ENCODE measurements at places on chromosomes 16 and 17.
A peak's percentile ranks its signal among the peaks of the same experiment; 100 is the strongest.

- H3K27me3 ChIP-seq, result no peaks in the 10 kb centered on the region
- no peak for DNase-seq
- H3K4me3 ChIP-seq, result no peak overlapping the region
- H3K36me3 ChIP-seq, result no peaks in the 10 kb centered on the region
Observed at GRCh38 chr16:62060089-62060488, 23.9 kb upstream of the CDH8 start.

GRCh38 chr16:28304214-28304613 is 11.9 kb downstream of the SBK1 start:
- no peaks in the 10 kb centered on the region for H3K27me3 ChIP-seq
- H3K4me3 ChIP-seq, result no peak overlapping the region
- H3K36me3 ChIP-seq, result peaks cover 14% of the 10 kb centered on the region
- no peak overlapping the region for H3K27ac ChIP-seq

- no peaks in the 10 kb centered on the region for H3K4me1 ChIP-seq
- H3K27me3 ChIP-seq, result no peaks in the 10 kb centered on the region
- H3K27ac ChIP-seq, result no peak overlapping the region
- H3K36me3 ChIP-seq, result no peaks in the 10 kb centered on the region
- no peak overlapping the region for H3K4me3 ChIP-seq
Observed at GRCh38 chr17:61201211-61201610, 198.4 kb upstream of the TBX2 start.

GRCh38 chr16:57132470-57132869 is 40.1 kb downstream of the CPNE2 start:
- H3K27ac ChIP-seq, result peak overlapping the region; percentile 72
- H3K4me3 ChIP-seq, result peak overlapping the region; percentile 15
- H3K27me3 ChIP-seq, result no peaks in the 10 kb centered on the region
- H3K4me1 ChIP-seq, result peaks cover 47% of the 10 kb centered on the region
- H3K36me3 ChIP-seq, result peaks cover 5% of the 10 kb centered on the region

DNA sequence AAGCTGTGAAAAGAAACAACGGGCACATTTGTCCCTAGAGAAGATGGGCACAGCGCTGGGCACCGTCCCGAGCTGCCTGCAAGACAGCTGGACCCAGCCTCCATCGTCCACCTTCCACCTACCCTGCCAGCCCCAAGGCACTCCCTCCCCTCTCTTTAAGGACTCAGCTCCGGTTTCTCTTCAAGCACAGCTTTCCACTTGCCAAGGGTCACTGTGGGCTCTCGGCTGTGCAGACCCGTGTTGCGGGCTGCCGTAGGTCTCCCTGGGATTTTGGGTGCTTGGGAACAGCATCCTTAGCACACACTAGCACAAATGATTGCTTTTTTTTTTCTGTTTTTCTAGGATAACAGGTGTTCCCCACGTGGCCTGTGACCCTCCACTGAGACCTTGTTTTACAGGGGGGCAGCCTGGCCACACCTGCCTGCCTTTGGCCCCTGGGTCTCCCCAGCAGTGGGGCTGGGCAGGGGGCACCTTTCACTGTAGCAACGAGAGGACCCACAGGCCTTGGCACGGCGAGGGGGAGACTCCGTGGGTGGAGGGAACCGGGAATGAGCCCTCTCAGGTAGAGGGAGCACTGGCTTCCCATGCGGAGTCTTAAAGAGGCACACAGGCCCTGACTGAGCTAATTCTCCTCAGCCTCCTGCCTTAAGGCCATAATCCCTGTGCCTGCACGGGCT is 1.4 kb downstream of the CHMP6 start:
- peaks cover 2% of the 10 kb centered on the region for H3K4me1 ChIP-seq
- H3K27ac ChIP-seq, result no peak overlapping the region
- peaks cover 29% of the 10 kb centered on the region for H3K36me3 ChIP-seq

DNA sequence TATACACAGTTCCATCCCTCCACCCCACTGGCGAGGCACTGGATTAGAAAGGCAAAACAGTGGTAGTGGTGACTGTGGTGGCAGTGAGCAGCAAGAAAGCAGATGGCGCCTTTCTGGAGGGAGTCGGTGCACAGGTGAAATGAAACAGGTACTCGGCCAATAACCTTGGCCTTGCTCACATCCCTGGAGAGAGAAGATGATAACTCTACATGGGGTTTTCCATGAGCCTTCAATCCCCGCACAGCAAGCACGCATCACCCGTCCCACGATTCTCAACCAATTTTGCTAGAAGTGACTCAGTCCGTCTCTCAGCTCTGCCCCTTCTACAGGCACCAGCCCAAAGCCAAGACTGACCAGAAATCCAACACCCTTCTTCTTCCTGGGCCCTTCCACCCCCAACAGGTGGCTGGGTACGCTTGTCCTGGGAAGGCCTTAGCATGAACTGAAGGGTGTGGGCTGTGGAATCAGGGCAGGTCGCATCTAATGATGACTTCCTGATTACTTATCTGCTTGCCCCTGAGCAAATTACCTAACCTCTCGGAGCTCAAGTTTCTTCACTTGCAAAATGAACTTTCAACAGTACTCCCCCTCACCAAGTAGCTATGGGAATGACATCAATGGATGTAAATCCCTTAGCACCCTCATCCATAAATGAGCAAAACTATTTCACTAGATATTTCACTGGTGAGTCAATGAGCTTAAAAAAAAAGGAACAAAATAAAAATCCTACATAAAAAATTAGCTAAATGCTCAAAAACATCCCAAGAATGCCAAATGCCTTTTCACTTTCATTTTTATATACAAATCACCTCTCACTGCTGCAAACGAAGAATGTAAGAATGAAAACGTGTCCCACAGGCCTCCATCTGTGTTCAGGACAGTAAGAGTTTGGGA is 18.0 kb downstream of the XPO6 start:
- H3K4me1 ChIP-seq, result peaks cover 59% of the 10 kb centered on the region
- peak overlapping the region; percentile 86 for H3K27ac ChIP-seq
- H3K4me3 ChIP-seq, result peak overlapping the region; percentile 56
- H3K36me3 ChIP-seq, result peaks cover 28% of the 10 kb centered on the region
- no peaks in the 10 kb centered on the region for H3K27me3 ChIP-seq

GRCh38 chr17:50110591-50111349 is 15.6 kb downstream of the PDK2 start:
- H3K27me3 ChIP-seq, result no peaks in the 10 kb centered on the region
- no peak for DNase-seq
- H3K4me3 ChIP-seq, result no peak overlapping the region
- H3K27ac ChIP-seq, result no peak overlapping the region
- H3K36me3 ChIP-seq, result peaks cover 8% of the 10 kb centered on the region

DNA sequence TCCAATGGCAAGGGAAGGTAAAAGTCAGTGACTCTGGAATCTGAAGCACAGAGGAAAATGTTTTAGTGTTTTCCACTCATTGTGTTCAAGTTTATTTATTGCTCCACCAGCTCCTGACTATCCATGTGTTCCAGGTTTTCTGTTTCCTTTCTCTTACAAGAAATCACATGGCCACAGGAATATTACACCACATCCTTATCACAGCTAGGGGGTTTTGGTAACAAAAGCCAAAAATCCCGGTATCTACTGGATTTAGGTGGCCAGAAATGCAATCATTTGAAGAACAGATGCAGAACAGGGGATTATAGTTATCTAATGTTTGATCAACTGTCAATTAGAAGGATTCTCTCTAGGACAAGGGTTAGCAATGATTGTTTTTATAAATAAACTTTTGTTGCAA is 47.9 kb downstream of the STH start:
- H3K27me3 ChIP-seq, result no peaks in the 10 kb centered on the region
- H3K36me3 ChIP-seq, result peaks cover 81% of the 10 kb centered on the region
- H3K4me1 ChIP-seq, result no peaks in the 10 kb centered on the region
- H3K27ac ChIP-seq, result no peak overlapping the region
- DNase-seq, result no peak
- H3K4me3 ChIP-seq, result no peak overlapping the region

- no peak overlapping the region for H3K4me3 ChIP-seq
- H3K27me3 ChIP-seq, result no peaks in the 10 kb centered on the region
- no peaks in the 10 kb centered on the region for H3K36me3 ChIP-seq
- peaks cover 6% of the 10 kb centered on the region for H3K4me1 ChIP-seq
- no peak for DNase-seq
Observed at GRCh38 chr17:74491626-74492025, 25.2 kb downstream of the CD300A start.

- DNase-seq, result peak; percentile 37
- no peaks in the 10 kb centered on the region for H3K36me3 ChIP-seq
- no peaks in the 10 kb centered on the region for H3K4me1 ChIP-seq
- H3K27me3 ChIP-seq, result no peaks in the 10 kb centered on the region
- H3K27ac ChIP-seq, result no peak overlapping the region
Observed at GRCh38 chr17:35969558-35970380, 11.5 kb downstream of the CCL16 start.

DNA sequence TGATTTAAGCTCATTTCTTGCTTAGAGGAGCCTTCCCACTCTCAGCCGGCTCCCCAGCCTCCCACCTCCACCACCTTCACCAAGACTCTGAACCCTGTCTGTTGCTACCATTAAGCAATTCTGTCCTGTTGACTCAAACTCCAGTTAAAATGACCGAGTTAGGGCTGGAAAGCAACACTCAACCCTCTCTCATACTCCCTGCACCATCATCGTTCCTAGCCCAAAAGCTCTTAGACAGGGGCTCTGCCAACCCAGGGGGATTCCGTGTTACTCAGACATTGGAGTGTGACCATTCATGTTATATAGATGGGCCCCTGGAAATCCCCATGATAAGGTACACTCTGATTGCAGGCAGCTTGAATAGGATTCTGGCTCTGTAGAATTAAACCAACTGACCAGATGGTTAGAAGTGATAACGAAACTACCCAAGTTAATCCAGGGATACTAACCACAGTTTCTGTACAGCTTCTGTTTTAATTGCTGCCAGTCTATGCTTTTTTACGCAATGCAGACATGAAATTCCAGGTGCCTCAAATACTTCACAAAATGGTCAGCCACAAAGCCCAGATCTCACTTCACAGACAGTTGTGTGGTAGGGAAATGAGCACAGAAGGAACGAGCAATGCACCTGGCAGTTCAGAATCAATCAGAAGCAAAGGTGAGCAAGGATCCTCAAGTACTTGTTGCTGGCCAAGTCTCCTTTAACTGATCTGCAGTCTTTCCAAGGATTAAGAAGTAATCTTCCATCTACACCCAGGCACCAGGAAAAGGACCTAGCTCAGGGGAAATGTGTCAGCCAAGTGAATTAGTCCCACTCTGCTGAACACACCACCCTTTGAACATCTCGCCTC is 2.1 kb downstream of the SSTR2 start:
- no peak overlapping the region for H3K4me3 ChIP-seq
- no peak for DNase-seq
- H3K36me3 ChIP-seq, result no peaks in the 10 kb centered on the region
- peaks cover 2% of the 10 kb centered on the region for H3K4me1 ChIP-seq

- peak overlapping the region; percentile 89 for H3K27ac ChIP-seq
- H3K4me3 ChIP-seq, result peak overlapping the region; percentile 87
- H3K27me3 ChIP-seq, result no peaks in the 10 kb centered on the region
- peaks cover 61% of the 10 kb centered on the region for H3K4me1 ChIP-seq
- DNase-seq, result peak; percentile 20
- H3K36me3 ChIP-seq, result peaks cover 8% of the 10 kb centered on the region
Observed at GRCh38 chr16:2514333-2515179, 804 bp downstream of the ATP6V0C start.

DNA sequence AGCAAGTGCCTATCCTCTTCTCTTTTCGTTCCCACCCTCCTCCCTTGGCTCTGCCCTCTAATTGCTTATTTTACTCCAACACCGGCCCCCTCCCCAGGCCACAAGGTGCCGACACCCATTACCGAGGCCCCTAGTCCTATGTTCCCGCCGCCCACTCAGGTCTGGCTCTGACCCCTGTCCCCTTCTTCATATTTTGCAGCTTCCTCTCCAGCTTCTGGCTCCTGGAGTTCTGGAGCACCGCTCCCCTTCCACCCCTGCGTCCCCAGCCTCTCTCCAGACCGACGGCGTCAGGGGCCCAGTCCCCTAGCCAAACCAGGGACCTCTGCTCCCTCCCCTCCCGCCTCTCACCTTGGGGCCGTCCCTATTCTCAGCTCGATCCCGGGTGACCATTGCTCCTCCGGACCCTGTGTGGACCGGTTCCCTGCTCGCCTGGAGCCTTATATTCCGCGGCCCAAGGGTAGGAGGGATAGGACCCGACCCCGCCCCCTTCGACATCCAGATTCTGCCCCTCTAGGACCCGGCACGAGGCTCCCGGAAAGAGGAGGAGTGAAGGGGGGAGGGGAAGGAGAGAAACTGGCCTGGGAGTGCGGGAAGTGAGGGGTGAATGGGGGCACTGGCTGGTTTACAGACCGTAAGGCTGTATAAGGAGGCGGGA is at the start of gene HES7:
TSS of gene HES7 (minus strand) at position 412 of the 655 bp plus-strand sequence. CDS start at position 390, 22 bp downstream.
- no peak for DNase-seq
- H3K36me3 ChIP-seq, result no peaks in the 10 kb centered on the region
- H3K4me1 ChIP-seq, result peaks cover 71% of the 10 kb centered on the region

- no peak for DNase-seq
- no peak overlapping the region for H3K4me3 ChIP-seq
- H3K27me3 ChIP-seq, result no peaks in the 10 kb centered on the region
- peaks cover 5% of the 10 kb centered on the region for H3K4me1 ChIP-seq
Observed at GRCh38 chr17:28081467-28081866, 39.0 kb downstream of the NLK start.

GRCh38 chr16:18852647-18853046 is 51.3 kb upstream of the ARL6IP1 start:
- H3K27ac ChIP-seq, result no peak overlapping the region
- H3K4me1 ChIP-seq, result no peaks in the 10 kb centered on the region
- peaks cover 82% of the 10 kb centered on the region for H3K36me3 ChIP-seq
- DNase-seq, result no peak

GRCh38 chr17:14268264-14268663 is 31.6 kb upstream of the CDRT15 start:
- H3K36me3 ChIP-seq, result no peaks in the 10 kb centered on the region
- no peak for DNase-seq
- H3K4me1 ChIP-seq, result no peaks in the 10 kb centered on the region
- no peak overlapping the region for H3K4me3 ChIP-seq
- H3K27ac ChIP-seq, result no peak overlapping the region
- no peaks in the 10 kb centered on the region for H3K27me3 ChIP-seq

GRCh38 chr16:82631701-82632685 is 5.2 kb downstream of the CDH13 start:
- H3K4me3 ChIP-seq, result no peak overlapping the region
- no peak overlapping the region for H3K27ac ChIP-seq
- peaks cover 2% of the 10 kb centered on the region for H3K27me3 ChIP-seq
- no peak for DNase-seq
- H3K4me1 ChIP-seq, result peaks cover 9% of the 10 kb centered on the region
- no peaks in the 10 kb centered on the region for H3K36me3 ChIP-seq

DNA sequence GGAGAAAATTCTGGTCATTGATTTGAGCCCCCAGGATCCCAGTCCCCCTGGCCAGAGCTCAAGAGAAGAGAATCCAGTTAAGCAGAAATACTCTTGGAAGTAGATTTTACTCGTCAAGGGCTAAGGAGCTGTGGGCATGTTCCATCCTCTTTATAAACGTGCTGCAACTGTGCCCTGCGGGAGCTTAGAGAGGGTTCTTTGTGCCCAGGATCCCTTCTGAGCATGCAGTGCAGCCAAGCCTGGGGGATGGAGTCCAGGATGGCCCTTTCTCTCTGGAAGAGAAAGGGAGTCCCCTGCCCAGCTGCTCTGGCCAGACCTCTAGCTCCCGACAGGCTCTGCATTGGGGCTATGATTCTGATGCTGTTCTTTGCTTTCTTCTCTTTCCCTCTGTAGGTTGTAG is 9.5 kb upstream of the LGALS9 start:
- no peaks in the 10 kb centered on the region for H3K4me1 ChIP-seq
- DNase-seq, result no peak
- H3K27ac ChIP-seq, result no peak overlapping the region
- no peaks in the 10 kb centered on the region for H3K27me3 ChIP-seq
- H3K36me3 ChIP-seq, result peaks cover 43% of the 10 kb centered on the region
- H3K4me3 ChIP-seq, result no peak overlapping the region

GRCh38 chr16:84416407-84417321 is 48.3 kb downstream of the ATP2C2 start:
- no peaks in the 10 kb centered on the region for H3K4me1 ChIP-seq
- peaks cover 32% of the 10 kb centered on the region for H3K27me3 ChIP-seq
- no peak overlapping the region for H3K27ac ChIP-seq
- no peaks in the 10 kb centered on the region for H3K36me3 ChIP-seq
- no peak overlapping the region for H3K4me3 ChIP-seq

Measured in T-cell (primary cell).